ENCODE measurements at places on chromosomes 7 and 10.

- no peak for DNase-seq
Observed at GRCh38 chr7:157152391-157152937, 13.7 kb downstream of the UBE3C start.

- no peak for DNase-seq
Observed at GRCh38 chr10:33067481-33067880, 109.5 kb upstream of the ITGB1 start.

DNA sequence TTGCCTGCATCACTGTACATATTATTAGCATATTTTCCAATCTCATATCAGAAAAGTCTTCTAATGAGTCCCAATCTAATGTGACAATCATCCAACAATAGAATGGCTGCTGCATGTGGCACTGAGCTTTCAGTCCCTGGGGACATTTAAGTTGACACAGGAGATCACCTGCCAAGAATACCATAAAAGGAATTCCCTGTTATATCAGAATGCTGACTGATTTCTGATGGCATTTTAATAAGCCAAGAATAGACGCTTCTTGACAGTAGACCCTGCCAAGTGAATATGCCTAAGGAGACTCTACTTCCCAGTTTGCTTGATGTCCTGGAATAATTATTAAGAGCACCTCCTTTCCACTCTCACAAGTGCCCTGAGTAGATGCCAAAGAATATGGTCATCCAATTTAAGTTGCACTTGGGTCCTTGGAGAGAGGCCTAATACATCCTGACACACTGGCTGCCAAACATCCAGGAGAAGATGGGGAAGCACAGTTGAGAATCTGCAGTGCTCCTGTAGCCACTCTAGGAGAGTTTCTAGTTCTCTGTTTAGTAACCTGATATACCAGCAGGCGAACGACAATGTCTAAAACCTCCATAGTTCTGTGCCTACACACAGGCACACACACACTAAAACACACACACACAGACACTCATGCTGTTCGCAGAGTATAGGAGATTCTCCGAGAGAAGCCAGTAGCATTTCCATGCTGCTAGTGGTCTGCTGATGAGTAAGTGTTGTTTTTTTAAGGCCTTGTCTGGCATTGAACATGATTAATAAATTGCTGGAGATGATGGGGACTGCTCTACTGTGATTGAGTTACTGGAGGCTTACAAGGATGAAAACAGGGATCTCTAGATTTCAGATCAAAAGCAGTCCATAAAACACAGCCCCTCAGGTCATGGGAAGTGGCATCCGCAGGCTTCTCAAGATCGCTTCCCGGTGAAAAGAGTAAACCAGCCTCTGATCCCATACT lies 369.6 kb downstream of the KCNMA1 start:
- no peak for DNase-seq

- DNase-seq: peak; percentile 52
Observed at GRCh38 chr10:52215745-52216361, 98.2 kb upstream of the DKK1 start.

GRCh38 chr7:101140746-101141382 lies 13.4 kb upstream of the AP1S1 start:
- DNase-seq: no peak
